ENCODE measurements at places on chromosomes 5 and 9. TPM values are rescaled to one million over a fixed set of nuclear protein-coding genes. Genes with fewer than 3 reads are reported as not detected.

GRCh38 chr9:88447431-88447830 lies 59.2 kb downstream of the SPIN1 start:
- no peak for DNase-seq

DNA sequence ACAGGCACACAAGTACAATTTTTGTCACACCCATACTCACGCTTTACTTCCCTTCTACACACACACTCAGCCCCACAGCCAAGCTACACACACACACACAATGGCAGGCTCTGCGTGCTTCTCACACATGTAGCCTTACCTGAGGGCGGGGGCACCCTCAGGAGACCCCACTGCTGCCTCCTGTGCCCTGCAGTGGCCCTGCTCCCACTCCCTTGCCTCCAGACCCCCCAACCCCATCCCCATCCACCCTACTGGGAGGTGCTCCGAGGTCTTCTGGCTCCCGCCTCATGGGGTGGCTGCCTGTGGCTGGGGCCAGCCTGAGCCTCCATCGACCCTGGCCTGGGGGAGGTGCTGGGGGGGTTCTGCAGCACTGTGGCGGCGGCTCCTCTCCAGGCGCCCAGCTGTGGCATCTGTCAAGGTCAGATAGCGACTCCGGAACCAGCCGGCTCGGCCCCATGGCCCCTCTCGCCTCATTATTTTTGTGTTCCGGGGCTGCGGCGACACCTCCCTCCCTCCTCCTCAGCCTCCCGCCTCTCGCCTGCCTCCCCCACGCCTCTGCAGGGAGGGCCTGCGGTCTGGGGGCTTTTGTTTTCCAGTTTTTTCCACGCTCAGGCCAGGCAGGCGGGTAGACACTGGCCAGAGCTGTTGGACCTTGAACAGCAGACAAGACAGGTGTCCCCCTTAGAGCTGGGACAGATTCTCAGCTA lies 21.7 kb downstream of the CXXC5 start:
- DNase-seq: no peak

- peak; percentile 71 for DNase-seq
These were observed 73.8 kb upstream of the IL17B start for GRCh38 chr5:149452665-149453617.

DNA sequence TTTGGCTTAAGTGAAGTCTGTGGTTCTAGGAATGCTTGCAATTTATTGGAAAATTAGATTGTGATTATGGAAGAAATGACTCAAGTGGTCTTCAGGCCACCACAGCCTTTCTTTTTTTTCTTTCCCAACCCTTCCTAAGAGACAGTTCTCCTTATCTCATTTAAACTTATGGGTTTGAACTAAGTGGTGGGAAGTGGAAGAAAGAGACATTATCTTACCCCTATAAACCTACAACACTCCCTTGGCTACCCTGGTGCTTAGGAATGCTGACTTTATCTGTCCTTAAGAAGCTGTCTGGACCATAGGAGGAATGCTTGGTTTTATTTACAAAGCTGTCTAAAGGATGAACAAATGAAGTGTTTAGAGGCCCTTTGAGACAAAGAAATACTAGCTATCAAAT lies 5.1 kb upstream of the ERAP1 start:
- DNase-seq: no peak

GRCh38 chr9:79568337-79569101 lies 3.2 kb upstream of the TLE4 start:
- DNase-seq: no peak

DNA sequence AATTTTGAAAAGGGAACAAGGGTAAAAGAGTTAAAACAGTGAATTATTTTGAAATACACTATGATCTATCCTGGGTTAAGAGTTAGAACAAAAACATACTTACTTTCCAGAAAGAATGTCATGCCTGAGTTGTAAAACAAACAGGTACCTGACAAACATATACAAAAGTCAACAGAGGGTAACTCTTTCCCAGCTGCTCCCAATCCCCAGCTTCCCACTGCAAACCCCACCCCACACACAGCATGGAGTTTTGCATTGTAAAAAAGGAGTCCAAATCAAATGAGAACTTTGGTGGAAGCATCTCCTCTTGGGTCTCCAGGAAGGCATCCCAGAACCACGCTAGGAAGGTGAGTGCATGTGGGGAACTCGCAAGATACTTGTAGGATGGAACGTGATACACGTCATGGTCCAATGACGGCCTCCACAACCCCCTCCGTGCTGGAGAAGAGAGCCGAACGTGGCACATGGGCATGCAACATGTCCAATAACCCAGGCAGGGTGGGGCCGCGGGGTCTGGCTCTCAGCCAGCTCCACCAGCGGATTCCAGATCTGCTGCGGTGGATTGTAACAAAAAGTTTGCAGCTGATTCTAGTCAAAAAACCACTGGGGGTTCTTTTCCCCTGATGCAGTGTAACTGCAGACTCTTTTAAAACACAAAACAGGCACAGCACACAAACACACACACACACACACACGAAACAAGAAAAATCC lies 55.8 kb downstream of the EPB41L4B start:
- DNase-seq: no peak

The TAF1L gene
- under 0.01 TPM for total RNA-seq

The MCC gene
- 14.6 TPM for total RNA-seq

The ATP10B gene
- total RNA-seq: under 0.01 TPM

The FGF1 gene
- under 0.01 TPM for total RNA-seq

Measured in lung microvascular endothelial cell (primary cell).